ENCODE measurements at places on chromosomes 5 and 9.

DNA sequence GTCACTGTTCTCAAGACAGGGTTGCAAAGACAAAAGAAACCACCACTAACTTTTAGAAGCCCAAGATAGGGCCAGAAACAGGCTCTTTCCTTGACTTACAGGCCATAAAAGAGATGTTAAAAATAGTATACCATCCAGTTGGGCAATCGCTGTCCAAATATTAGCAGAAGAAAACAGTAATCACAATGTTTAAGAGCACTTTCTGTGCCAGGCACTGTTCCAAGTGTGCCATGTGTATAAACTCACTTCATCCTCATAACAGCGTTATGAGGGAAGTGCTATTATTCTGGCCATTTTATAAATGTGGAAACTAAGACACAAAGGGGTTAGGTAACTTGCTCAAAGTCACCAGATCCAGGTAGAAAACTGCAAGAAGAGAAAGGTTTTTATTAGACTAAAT lies 111.7 kb downstream of the KCNN2 start:
- no peak for DNase-seq

DNA sequence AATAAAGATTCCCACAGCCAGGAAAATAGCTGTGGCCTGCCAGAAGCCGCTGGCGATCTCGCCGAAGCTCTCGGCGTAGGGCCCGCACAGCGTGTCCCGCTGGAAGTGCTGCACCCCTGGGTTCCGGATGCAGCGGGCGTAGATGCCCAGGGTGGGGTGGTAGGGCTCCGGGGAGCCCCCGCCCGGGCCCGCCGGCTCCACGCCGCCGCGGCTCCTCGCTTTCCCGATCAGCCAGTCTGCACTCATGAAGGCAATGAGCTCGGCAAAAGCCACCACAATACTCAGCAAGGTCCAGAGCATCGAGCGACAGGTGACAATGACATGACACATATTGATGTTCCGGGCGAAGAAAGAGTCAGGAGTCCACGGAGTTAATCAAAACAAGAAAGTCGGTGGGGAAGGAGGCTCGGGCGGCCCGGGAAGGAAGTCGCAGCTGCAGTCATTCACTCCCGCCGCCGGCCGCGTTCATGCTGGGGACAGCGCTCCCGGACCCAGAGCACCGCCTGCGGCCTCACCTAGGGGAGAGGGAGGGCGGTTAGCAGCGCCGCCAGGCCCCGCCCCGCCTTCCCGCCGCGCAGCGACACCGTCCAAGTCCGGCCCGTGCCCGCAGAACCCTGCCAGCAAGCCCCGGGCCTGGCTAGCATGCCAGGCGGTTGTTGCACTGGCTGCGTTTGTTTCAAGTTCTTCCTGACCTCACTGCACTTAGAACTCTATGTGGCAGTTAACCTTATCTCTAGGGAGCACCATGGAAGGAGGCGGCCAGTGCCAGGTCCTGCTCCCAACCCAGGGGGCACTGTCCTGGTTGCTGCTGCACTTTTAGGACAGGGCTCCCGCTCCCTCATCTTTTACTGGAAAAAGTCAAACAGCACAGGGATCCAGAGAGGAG lies 138.4 kb downstream of the LHFPL2 start:
- peak; percentile 60 for DNase-seq

- no peak for DNase-seq
Observed at GRCh38 chr9:124784509-124784908, 7.6 kb downstream of the OLFML2A start.

- no peak for DNase-seq
Observed at GRCh38 chr5:177438468-177438867, 8.1 kb upstream of the PRR7 start.

GRCh38 chr5:25119650-25120049 lies 474.9 kb upstream of the CDH10 start:
- DNase-seq, result no peak

- DNase-seq, result peak; percentile 35
Observed at GRCh38 chr5:144169904-144170275, 569 bp downstream of the YIPF5 start.

- DNase-seq, result peak; percentile 63
Observed at GRCh38 chr9:5718296-5719032, 89.6 kb downstream of the RIC1 start.

- no peak for DNase-seq
Observed at GRCh38 chr5:171080186-171080938, 218.5 kb downstream of the RANBP17 start.

DNA sequence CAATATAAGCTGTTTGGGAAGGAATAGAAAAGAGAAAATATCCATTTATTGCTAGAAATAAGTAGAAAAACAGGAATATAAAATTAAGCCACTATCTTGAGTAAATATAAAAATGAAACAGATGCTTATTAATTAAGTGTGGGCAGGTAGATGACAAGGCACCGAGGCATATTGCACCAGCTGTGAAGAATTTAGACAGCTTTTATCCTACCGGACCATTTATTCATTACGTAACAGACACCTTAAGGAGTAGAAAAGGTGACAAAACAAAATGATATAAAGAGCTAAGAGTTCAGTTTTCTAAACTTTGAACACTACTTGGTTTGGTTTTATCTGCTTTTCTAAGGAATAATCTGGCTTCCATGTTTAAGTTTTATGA lies 404.1 kb downstream of the PTPRD start:
- DNase-seq, result no peak

DNA sequence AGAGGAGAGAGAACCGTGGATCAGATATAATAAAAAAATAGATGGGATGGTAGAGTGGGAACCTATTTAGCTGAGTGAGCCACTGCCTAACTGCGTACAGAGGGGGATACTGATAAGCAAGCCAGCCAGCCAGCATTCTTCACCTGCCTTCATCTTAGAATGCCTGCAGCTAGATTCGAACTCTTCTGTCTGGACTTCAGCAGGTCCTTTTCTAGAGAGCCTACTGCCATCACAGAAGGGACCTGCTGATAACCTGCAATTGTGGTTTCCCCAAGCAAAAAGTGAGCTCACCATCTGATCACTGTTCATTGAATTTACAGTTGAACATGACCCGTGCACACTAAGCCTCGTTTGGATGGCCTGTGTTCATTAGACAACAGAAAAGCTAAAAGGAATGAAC lies 109.4 kb downstream of the CDC42SE2 start:
- DNase-seq, result no peak

DNA sequence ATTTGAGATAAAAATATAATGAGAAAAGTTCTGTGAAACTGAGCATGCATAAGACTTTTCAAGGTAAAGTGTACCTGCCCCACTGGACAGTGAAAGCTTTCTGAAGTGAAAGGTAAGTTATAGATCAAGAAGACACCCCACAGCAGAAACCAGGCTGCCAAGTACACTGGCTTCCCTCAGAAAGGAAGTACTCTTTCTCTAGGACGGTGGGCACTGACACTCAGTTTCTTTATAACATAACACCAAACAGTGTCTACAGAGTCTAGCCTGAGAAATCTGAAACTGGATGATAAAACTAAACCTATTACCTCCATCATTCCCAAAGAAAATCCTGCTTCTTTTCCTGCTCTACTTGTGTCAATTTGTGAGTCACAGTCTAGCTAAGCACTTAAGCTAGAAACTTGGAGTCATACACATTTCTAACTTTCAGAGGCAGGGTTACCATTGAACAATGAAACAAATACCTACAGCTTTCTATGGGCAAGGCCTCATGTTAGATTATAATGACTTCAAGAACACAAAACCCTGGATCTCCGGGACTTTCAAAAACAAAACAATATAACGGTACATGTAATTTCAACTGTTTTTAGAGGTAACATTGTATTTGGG lies 136.7 kb downstream of the CPLANE1 start:
- DNase-seq, result no peak

DNA sequence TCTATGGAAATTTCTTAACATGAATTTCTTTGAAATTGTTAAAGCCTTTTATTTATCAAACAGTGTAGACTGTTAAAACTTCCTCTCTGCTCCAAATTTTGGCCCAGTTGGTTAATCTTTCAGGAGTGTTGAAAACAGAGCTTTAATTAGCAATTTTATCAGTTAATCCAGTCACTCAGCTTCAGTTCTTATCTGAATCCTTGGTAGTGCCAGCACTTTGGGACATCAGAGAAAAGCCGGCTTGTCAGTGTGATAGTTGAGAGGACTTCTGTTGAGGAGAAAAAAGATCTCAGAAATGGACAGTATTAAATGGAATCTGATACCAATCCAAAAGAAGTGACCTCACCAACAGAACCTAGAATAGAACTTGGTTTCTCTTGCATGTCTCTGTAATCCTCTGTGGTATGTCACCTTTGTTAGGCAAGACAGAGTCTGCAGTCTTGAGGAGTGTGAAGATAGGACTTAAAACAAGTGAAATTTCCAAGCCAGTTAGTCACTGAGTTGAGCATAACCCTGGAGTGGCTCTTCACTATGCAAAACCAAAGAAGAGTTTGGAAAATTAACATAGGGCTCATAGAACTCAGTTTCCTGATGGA lies 251.8 kb downstream of the NNT start:
- no peak for DNase-seq

DNA sequence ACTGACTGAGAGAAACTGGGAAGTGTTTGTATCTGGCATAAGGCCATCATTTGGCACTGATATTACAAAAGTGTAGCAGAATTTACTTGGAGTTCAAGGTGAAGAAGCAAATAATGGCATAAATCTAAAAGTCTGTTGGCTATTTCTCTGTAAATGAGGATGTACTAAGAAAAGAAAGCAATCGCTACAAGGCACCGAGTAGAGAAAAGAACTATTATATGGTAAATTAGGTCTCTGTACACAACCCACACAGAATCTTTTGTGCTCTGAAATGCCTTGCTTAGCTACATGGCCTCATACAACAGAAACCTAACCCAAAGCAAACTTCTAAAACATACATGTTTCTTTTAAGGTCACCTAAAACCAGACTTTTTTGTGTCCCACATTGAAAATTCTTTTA lies 290.1 kb upstream of the WWC1 start:
- DNase-seq, result no peak

GRCh38 chr5:180080486-180081280 lies 9.1 kb upstream of the RNF130 start:
- DNase-seq, result no peak
